Astrocyte (in vitro differentiated cells and primary cell): ENCODE measurements at places on chromosomes 13 and 19.

DNA sequence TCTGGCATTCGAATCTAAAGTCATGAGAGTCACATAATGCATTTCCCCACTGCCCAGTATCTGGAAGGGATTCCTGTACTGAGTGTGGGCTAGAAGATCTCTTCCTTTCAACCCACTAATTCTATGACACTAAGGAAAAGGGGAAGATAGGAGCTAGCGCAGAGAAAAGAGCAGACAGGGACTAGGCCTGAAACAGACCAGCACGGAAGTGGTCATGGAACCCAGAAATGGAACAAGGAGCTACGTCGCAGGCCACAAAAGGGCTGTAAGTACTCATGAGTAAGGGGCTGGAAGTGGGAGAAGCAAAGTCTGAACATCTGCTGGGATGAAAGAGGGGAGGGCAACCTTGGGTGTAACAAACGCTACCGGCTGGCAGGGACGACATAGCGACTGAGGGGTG is 8.6 kb downstream of the ABCC4 start:
- DNase-seq, result no peak

DNA sequence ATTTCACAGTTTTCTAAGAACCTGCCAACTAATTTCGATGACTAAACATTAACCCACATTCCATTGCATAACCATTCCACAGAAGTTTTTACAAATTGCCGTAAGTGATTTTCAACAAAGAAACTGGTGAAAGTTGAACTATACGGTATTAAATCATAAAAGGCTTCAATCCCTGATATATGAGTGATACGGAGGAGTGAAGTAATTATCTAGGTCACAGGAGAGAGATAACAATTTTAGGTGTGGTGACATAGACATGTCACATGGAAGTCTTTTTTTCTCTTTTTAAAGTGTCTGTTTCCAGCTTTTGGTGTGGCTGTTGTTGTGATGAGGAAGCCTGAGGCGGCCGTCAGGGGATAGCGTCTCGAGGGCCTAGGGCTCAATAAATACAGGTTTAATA is 29.4 kb downstream of the TBC1D4 start:
- peak; percentile 61 for DNase-seq

GRCh38 chr19:12912571-12912970 is 6.5 kb downstream of the SYCE2 start:
- no peak for DNase-seq

DNA sequence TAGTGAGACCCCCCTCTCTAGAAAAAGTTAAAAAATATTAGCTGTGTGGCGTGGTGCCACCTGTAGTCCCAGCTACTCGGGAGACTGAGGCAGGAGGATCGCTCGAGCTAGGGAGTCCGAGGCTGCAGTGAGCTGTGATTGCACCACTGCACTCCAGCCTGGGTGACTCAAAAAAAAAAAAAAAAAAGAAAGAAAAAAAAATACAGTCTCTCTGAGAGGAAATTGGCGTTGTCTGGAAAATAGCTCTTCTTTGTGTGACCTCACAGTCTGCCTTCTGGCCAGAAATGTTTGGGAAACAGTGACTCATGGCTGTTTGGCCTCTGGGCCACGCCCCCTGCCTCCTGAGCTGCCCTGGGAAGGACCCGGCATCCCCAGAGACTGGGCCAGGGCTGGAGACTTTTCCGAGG is 10.7 kb downstream of the MARCHF2 start:
- peak; percentile 95 for DNase-seq
